ENCODE measurements at places on chromosomes 2 and 18.

DNA sequence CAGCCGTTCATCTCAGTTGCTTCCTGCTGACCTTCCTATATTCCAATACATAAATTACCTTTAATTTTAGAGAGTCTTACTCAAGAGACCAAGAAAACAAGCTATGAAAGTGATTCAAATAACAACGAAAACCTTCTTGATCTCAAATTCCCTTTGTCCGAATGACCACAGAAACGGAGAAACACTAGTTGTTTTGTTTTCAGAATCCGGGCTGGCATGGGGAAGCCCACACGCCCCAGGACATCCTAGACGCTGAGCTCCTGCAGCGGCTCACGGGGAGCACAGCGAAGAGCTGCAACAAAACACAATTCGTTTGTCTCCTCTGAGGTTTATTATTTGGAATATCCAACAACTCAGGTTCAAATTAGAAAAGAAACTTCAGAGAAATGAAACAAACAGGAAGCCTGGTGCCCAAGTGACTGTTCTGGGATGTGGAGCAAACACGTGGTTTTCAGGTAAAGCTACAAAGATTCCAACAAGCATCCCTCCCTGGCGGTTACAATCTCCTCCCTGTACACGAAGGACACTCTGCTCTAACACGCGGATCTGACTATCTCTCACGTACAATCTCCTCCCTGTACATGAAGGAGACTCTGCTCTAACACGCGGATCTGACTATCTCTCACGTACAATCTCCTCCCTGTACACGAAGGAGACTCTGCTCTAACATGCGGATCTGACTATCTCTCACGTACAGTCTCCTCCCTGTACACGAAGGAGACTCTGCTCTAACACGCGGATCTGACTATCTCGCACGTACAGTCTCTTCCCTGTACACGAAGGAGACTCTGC lies 237.5 kb downstream of the TWIST2 start:
- no peak for DNase-seq

DNA sequence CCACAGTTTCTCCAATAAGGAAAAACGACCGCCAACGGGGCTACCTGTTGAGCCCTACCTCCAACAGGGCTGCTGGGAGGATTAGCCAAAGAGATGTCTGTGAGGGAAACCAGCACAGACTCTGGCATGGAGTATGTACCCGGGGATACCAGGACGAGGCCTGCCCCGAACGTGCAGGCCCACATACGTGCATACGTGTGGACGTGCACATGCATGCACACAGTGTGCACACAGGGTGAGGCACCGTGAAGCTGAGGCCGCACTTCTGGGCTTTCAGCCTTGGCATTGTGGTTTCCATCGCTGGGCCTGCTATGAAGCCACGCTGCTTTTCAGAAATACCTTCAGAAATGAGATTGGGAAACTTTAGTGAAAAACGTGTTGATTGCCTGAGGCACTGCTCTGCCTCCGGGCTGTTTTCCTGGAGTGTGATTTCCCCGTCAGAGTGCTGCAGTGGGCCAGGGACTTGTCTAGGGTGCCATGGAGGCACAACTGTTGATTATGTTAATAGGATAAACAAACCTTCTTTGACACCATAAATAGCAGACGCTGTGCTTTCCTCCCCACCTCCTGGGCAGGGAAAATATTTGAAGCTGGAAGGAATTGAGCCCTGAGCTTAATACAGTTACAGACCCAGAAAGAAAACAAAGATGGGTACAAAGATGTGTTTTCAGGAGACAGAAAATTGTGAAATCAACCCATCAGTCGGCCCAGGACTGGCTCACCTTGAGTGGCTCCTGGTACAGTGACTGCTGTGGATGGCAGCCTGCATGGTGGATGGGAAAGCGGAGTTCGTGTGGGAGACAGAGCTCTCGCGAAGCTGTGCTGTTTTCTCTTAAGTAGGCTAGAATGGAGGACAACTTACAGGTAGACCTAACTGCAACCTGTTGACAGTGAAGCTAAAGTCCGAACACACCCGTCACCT lies 182.3 kb downstream of the FAM210A start:
- DNase-seq, result no peak

GRCh38 chr2:199875400-199875799 lies 24.4 kb upstream of the FTCDNL1 start:
- no peak for DNase-seq

GRCh38 chr2:30492619-30493018 lies 45.6 kb downstream of the LCLAT1 start:
- DNase-seq, result no peak
